ENCODE measurements at places on chromosomes 6 and 20.

DNA sequence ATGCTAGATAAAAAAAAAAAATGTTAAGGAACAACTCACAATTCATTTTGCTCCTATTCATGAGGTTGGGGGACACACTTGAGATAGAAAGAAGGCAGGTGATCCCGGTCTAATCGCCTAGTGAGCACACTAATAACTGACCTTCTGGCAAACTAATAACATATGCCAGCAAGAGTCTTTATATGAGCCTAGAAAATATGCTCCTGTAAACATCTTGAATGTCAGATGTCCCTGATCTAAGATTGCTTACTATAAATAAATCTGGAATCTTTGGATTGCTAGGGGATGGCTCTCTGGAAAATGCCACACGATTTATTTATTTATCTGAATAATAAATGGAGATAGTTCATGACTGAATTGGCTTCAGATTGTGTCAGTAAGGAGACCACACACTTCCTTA, 821.9 kb downstream of the GRIK2 start:
- no peak for DNase-seq

GRCh38 chr6:35624341-35625070, 64.2 kb downstream of the FKBP5 start:
- DNase-seq: peak; percentile 42

DNA sequence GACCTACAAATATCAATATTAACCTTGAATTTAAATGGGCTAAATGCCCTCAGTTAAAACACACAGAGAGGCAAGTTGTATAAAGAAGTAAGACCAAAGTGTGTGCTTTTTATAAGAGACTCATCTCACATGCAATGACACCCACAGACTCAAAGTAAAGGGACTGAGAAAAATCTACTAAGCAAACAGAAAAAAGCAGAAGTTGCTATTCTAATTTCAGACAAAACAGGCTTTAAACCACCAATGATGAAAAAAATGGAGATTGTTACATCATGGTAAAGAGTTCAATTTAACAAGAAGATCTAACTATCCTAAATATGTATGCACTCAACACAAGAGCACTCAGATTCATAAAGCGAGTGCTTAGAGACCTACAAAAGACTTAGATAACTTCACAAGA, 741.9 kb upstream of the MARCKS start:
- no peak for DNase-seq

DNA sequence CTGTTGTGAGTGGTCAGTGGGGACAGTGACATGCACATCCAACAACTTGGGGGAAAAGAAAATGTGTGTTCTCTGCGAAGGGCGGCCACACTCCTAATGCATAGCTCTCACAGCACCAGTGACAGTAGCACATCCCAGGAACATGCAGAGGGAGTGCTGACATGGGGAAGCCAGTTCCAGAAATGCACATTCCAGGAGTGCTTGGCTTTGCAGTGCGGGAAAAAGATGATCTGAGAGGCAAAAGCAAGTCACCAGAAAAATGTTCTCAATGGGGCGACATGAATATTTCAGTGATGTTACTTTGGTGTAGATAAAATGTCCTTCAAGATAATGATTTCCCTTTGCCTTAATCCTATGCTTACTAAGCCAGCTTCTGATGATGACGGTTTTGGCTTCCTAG, 42.9 kb upstream of the PDE10A start:
- no peak for DNase-seq

GRCh38 chr6:169837529-169838250, 86.3 kb downstream of the ERMARD start:
- DNase-seq: no peak

DNA sequence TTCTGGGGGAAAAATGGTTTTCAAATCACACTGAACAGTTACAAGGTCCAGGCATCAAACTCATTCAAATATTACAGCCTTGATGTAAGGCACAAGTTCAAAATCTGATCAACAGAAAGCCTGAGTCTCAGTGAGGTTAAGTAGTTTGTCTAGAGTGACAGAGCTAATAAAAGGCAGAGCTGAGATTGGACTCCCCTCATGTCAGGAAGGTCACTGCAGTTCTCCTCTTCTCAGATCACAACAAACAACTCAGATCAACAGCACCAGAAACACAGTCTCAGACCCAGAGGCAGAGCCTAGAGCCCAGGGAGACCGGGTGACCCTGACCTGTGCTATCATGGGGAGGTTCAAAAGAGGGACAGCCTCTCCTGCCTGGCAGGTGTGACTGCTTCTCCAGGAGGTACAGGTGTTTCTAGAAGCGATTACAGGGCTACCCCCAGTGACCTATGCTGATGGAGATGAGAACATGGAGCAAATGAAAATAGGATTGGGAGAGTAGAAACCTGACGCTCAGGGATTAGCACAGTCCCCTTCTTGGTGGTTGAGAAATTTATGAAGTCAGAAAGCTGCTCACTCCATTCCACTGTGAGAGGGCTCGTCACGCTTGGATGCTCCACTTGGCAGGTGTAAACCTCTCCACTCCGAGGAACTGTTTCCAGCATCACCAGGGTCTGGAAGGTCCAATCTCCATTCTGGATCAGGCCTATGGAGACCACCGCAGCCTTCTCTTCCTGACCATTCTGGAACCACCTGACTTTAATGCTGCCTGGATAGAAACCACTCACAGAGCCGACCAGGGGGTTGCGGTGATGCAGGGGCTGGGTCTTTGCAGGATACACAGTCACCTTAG, 24.3 kb upstream of the HLA-DRB5 start:
- DNase-seq: no peak

DNA sequence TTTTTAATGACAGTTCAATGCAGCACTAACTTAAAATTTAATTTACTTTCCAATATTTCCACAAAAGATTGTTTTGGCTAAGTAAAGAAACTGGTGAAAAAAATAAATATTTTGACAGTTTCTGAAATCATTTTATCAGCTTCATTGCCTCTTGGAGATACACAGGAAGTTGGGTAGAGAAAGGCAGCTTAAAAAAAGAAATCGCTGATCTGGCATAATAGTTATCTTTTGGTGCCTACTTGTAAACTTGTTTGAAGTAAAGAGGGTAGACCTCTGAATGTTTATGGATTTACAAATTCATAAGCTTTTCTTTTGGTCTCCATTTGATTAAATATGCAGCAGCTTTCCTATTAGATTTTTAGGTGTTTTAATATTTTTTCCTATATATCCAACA, 103.4 kb downstream of the RTN4IP1 start:
- DNase-seq: no peak

DNA sequence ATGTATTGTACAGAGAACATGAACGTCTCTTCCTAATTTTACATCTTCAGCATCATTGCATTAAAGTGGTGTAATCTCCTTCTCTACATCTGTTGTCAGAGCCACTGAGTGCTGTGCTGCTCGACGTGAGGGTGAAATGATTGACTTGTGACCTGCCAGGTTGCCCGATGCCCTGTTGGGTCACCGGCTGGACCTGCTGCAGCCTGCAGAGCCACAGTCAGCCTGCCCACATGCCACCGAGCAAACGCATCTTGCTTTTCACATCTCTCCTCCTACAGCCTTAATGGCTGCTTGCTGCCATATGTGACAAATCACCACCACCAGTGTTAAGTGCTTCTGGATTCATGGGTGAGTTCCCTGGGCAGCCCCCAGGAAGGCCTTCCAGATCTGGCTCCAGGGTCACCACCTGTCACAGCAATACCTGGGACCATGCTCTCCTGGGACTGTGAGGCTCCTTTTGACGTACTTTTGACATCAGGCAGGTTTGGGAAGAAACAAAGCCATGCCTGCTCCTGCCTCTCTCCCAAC, 80.3 kb downstream of the ASXL1 start:
- DNase-seq: no peak

DNA sequence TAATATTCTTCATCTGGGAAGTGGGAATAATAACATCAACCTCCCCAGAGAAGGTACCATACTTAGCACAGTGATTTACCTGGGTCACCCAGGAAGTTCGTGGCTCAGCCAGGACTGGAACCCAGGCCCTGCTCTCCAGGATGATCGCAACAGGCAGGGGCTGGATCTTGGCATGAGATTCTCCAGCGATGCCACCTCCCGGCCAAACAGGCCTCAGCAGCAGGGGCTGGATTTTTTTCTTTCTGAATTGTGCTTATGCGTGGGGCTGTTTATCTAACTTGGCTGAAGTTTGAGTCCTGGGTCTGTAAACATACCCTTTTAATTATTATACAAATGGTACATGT, 129.5 kb upstream of the PTPN1 start:
- peak; percentile 74 for DNase-seq

DNA sequence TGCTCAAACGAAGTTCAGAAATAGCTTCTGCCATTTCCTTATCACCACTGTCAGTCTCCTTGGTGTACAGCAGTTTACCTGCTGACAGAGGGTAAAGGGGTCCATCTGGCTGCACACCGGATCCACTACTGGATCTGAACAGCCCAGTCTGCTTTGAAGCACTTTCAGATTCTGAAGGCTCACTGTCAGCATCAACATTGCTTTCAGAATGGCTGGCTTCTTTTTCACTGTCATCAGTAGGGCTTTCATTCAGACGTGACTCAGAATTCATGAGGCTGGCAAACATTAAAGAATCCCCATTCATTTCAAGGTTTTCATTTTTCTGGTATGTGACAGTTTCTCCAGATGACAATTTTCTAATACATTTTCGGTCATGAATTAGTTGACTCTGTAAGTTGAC, 21.0 kb upstream of the PNISR start:
- peak; percentile 48 for DNase-seq

- DNase-seq: no peak
Measured at GRCh38 chr6:167688123-167688522, 138.6 kb upstream of the AFDN start.

DNA sequence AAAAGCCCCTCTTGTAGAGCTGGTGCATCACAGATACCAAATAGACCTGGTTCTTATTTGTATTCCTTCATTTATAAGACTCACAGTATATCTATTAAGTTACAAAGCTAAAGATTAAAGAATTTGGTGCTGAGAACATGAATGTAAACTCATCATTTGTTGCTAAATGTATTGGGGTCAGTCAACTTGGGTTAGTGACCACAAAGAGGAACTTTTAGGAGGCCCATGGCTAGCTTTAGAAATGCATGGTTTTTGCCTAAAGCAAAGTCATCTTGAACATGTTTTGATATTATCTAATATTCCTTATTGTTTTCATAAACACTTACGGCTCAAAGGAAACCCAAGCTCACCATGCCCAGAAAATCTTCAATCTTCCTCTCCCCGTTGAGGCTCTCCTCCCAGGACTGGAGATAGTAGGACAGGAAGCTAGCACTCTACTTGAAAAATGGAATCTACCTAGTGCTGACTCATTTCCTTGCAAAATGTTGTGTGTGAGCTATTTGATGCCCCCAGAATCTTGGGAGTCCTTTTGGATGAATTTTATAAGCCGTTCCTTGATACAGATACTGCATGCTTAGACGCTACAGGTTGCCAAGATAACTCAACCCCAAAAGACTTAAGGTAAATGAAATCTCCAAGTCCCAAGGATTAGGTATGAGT, 121.4 kb downstream of the BMP2 start:
- no peak for DNase-seq

DNA sequence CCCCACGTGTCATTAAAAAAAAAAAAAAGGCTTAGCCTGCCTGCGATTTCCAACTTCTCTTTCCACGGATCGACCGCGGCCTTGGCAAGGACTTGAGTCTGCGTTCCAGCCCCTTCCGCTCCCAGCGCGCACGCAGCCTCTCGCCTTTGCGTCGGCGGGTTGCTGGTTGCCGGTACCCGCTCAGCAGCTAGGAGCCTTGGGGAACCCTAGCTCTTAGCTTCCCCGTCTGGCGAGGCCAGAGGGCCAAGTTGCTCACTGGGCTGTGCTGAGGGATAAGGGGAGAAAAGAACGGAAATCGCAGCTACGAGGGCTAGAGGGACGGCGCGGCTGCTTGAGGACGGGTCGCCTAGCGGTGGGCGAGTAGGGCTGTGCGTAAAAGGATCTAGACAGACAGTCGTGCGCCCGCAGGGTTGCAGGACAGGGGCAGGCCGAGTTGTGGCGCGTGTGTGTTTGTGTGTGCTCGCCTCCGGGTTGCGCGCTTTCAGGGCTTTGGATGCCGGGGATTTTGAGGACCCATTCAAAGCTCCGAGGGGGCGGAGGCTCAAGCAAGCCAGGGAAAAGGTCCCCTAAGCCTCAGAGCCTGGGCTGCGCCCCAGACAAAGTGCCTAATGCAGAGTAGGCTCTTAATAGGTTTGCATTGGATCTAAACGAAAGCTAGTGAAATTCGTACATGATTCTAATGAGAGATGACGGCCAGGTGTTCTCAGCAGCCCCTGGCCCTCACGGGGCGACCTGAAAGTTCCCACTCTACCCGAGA, 40.5 kb upstream of the OSTM1 start:
- DNase-seq: no peak

DNA sequence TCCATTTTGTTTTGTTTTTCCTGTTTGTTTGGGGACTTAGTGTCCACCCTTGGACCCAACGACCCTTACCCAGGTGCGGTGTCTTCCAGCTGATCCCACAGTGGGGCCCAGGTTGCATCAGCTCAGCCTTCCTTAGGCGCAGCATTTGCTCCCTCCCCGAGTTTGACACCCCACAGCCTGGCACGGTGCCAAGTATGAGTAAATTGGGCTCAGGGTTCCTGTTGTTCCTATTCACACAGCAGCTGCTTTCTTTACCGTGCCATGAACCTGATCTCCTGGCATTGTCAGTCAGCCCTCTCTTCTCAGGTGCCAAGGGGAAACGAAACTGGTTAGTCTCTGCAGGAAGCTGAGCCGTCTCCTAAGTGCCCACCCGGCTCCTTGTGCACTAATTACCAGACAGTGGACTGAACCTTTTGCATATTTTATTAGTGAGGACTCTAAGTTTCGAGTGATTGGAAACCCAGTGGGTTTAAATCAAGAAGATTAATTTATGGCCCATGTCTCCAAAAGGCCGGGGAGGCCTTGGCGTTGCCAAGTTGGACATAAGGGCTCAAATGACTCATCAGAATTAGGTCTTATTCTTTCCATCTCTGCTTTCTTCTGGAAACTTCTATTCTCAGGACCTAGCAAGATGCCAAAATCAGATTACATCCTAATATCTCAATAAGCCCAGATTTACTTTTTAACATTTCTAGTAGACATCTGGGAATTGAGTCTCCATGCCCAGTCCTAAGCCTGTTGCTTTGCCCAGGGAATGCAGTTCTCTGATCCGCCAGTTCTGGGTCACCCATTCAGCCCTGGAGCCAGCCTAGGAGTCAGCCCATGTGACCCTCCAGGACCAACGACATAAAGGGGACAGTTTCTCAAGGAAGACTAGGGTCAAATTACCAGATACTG, 68.8 kb downstream of the TSHZ2 start:
- DNase-seq: no peak

DNA sequence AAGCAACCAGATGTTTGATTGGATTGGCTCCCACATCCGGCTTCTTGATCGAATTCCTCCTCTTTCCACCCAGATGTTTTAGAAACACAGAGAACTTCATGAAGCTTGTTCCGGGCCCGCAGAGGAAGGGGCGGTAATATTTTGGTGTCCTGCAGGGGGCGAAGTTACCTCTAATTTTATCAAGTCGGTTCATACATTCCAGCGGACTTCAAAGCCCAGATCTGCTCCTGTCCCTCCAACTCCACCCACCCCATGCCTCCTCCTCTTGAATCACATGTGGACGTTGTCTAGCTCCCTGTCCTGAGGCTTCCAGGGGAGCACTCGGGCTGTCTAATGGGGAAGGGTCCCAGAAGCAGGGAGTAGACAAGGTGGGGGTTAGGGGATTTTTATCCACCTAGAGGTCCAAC, 2.9 kb upstream of the BMP6 start:
- peak; percentile 92 for DNase-seq

Data from SK-MEL-5 (cell line).